ENCODE measurements at places on chromosomes 6 and 20. TPM values are rescaled to one million over a fixed set of nuclear protein-coding genes. Genes with fewer than 3 reads are reported as not detected.

BPIFB1 gene
- total RNA-seq, result not detected

C20orf202 gene
- not detected for total RNA-seq

- DNase-seq, result no peak
Observed at GRCh38 chr6:21046276-21046675, 512.0 kb downstream of the CDKAL1 start.

DNA sequence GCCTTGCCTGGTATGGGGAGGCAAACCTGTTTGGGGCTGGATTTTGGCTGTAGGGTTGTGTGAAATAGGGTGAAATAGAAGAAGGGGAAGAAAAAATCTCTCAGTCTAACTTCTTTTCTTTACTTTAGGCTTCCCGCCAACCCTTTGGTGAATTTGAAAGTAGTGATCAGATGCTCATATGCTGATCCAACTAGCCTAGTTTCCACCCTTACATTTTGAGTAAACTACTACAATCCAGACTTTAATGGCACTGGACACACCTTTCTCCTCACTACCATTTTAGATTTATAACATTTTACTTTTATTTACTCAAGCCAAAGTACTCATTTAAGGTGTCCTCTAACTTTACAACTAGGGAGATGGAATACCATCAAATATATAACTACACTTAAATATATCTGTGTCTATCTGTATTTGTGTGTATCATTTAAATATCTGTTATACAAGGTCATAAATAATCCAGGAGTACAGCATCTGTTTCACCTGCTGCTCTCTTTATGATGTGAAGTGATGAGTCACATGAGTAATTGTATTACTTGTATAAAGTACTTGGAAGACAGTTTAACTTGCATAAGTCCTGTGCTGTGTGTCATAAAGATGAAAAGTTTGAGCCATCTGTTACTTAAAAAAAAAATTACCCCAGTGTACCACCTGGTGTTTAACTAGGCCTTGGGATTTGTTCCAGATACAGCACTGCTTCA lies 172.1 kb downstream of the CDKAL1 start:
- DNase-seq, result no peak

DNA sequence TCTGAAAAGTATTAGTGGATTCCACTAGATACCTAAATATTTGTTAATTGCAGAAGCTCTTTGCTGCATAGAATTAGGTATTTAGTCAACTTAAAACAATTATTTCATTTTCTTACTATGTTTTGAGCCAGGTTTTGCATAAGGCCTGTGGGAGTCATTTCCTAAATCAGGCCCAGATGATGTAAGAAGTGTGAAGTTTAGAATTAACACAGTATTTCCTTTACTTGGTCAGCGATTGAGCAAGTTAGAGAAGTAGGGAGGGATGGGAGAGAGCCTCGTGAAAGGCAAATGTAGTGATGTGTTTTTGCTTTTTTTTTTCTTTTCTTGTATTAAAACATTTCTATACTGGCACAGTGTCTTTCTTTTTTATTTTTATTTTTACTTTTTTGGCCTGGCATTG lies 711.1 kb downstream of the HDGFL1 start:
- DNase-seq, result no peak

CST4 gene
- total RNA-seq, result not detected

GRCh38 chr6:40734607-40735006 lies 147.4 kb upstream of the LRFN2 start:
- no peak for DNase-seq

PSORS1C2 gene
- total RNA-seq, result not detected

- peak; percentile 92 for DNase-seq
Observed at GRCh38 chr20:45779011-45779915, 12.4 kb downstream of the WFDC3 start.

- no peak for DNase-seq
Observed at GRCh38 chr20:24439737-24440387, 29.6 kb upstream of the SYNDIG1 start.

ASIP gene
- total RNA-seq, result not detected

NMBR gene
- not detected for total RNA-seq

DNA sequence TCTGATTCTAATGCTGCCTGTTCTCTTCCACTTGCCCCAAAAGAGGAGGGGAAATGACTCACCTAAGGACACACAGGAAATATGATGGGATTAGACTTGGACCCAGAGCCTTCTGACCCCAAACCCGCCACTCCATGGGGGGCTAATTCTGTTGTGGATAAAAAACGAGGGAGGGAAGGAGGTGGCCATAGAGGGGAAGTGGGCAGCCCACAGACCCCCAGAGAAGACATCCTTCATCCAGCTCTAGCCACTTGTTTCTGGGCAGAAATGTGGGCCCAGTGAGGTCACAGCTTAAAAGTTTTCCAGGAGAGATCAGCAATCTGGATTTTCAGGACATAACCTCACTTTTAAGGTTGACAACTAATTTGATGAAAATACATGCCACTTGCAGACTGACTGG lies 202.1 kb downstream of the ANKRD60 start:
- no peak for DNase-seq

DNA sequence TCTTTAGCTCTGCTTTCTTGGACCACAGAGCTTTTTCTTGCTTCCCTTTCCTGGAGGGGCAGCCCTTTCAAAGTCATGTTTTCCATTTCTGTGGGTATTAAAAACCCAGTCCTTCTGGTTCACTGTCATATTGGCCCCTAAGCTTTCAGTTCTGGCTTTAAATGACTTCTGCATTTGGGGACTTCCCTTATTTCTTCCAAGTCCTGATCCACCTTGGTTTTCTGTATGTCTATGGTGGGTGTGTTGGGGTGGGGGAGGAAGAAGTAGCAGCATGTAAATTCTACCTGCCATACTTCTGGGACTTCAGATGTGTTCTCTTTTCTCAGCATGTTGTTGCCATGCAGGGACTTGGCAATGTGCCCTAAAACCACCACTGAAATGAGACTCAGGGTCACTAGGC lies 77.1 kb upstream of the EMILIN3 start:
- DNase-seq, result no peak

- DNase-seq, result no peak
Observed at GRCh38 chr20:22834651-22835256, 200.4 kb upstream of the SSTR4 start.

DNA sequence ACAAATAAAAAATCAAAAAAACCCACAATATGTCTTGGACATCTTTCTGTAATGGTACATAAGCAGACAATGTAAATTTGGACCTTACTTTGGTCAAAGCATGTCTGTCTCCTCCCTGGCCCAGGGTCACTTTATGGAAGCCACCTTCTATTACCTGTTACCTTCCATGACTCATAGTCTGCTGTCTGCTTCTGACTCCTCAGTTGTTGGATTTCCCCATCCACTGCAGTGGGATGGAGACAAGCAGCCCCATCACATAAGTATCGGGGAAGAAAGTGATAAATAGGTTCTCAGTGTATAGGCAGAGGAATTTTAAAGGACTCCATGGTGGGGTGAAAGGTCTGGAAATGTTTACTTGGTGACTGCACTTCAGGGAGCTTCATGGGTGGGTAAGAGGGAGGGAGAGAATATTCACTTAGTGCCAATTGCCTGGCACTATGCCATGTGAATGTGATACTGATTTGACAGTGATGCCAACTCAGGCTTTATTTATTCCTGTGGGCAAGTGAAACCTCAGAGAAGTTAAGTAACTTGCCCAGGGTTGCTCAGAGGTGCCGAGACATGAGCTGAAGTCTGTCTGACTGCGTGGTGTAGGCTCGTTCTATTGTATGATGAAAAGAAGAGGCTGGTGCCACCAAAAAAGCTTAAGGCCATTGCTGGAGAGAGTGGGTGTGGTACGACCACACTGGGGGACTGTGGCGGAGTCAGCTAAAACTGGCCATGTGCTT lies 175.6 kb upstream of the RNF24 start:
- DNase-seq, result no peak

PDYN gene
- total RNA-seq, result not detected

DNA sequence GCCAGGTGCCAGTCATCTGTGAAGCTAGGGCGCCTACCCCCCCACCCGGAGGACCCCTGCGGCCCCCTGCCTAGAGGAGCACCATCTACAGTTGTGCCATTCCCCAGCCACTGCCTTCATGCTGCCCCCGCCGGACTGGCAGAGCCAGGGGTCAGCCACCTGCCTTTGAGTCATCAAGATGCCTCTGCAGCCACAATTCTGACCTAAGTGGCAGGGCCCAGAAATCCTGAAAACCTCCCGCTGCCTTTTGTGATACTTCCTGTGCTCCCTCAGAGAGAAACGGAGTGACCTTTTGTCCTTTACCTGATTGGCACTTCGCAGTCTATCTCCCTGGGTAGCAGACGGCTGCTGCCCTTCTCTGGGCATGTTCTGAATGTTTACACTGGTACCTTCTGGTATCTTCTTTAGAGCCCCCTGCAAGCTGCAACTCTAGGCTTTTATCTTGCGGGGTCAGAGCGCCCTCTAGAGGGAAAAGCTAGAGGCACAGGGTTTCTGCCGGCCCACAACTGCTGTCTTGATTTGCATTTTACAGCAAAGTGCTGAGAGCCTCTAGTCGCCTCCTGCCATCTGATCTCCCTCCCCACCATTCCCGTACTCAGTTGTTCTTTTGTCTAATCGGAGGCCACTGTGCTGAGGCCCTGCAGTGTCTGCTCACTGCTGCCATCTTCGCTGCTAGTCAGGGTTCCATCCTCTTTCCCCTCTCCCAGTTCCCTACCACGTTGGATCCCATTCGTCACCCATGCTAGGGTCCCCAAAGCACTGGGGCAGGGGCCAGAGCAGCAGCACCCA lies 26.9 kb downstream of the SPATA2 start:
- DNase-seq, result no peak

Measured in pancreas (tissue), 10 donors.